ENCODE measurements at places on chromosomes 16 and 17.

- DNase-seq: peak; percentile 94
Measured at GRCh38 chr17:49556223-49556943, 19.3 kb upstream of the NXPH3 start.

DNA sequence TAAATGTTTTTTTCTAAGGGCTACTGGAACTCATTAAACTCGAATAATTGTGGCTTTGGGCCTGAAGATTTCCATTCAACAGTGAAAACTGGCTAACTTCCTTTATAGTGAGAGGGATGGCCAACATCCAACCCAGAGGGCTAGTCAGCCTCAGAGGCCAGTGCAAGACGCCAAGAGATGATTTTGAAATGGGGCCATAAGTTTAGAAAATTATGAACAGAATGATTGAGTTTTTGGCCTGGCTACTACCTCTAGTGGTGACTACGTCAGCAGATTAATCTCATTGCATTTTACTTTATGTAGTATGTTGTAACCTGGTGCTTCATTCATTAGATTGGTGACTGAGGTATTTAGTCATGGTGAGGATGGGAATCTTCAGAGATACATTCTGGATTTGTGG is 28.4 kb downstream of the HAPSTR1 start:
- DNase-seq: no peak

- no peak for DNase-seq
Measured at GRCh38 chr16:69663846-69664245, 62.5 kb downstream of the NQO1 start.

GRCh38 chr16:11067697-11068141 is 123.4 kb downstream of the CLEC16A start:
- no peak for DNase-seq

- peak; percentile 35 for DNase-seq
Measured at GRCh38 chr17:20010099-20010863, 1.1 kb downstream of the SPECC1 start.

GRCh38 chr16:73206151-73206707 is 158.3 kb upstream of the ZFHX3 start:
- no peak for DNase-seq

- no peak for DNase-seq
Measured at GRCh38 chr16:11636172-11636721, 32.0 kb upstream of the SNN start.

- no peak for DNase-seq
Measured at GRCh38 chr16:19666477-19666876, 51.5 kb downstream of the KNOP1 start.

DNA sequence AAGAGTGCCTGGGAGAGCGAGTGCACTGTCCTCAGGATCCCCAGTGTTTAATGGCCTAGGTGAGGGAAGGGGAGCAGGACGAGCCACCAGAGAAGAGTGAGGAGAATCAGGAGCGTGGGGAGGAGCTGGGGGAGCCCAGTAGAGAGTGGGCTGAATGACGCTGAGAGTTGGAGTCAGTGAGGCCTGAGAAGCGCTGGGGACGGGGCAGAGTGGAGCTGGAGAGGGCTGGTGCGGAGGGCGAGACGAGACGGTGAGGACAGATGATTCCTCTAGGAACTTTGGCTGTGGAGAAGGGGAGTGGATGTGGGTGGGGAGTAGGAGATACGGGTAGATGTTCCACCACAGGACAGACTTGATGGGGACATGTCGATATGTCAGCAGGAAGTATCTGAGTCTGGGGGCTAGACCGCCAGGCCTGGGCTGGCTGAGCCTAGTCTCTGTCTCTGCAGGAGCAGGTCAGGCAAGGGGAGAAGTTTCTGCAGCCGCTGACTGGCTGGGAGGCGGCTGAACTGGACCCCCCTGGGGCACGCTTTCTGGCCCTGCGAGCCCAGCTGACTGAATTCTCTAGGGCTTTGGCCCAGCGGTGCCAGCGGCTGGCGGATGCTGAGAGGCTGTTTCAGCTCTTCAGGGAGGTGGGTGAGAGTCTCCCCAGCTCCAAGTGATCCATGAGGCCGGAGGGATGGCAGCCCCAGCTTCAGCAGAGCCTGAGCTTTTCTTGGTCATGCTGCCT is 4.7 kb downstream of the PLEKHG4 start:
- no peak for DNase-seq

GRCh38 chr17:74677558-74678466 is 34.9 kb downstream of the CD300LF start:
- DNase-seq: peak; percentile 62

- no peak for DNase-seq
Measured at GRCh38 chr16:75089486-75090202, 26.9 kb downstream of the LDHD start.

- DNase-seq: peak; percentile 80
Measured at GRCh38 chr17:75105126-75106080, 4.4 kb upstream of the ARMC7 start.

GRCh38 chr16:88424587-88425235 is 28.4 kb upstream of the ZFPM1 start:
- DNase-seq: no peak

- no peak for DNase-seq
Measured at GRCh38 chr17:67770539-67770938, 52.8 kb downstream of the NOL11 start.

GRCh38 chr16:30585022-30585399 is 486 bp downstream of the ZNF785 start:
- DNase-seq: peak; percentile 23

DNA sequence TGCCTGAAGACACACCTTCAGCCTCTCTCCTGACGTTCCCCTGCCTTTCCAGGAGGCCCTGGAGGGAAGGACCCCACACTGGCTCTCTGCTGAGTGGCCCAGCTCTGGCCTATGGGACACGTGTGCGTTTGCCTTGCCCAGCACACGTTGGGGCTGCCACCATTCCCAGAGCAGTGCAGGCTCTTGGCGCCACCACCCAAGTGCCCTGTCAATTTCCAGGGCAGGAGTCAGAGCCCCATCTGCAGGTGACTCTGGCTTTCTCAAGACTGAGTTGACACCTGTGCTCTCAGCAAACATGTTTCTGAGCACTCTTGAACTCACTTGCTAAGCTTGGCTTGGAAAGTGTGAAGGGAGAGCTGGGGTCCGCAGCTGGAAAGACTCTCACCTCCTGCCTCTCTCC is 4.7 kb upstream of the IRF8 start:
- no peak for DNase-seq

All from glutamatergic neuron (in vitro differentiated cells).